ENCODE measurements at places on chromosomes 12 and 14. TPM values are rescaled to one million over a fixed set of nuclear protein-coding genes. Genes with fewer than 3 reads are reported as not detected.

The RALGAPA1 gene
- 46.4 TPM for total RNA-seq

- H3K36me3 ChIP-seq, result no peaks in the 10 kb centered on the region
- H3K4me3 ChIP-seq, result no peak overlapping the region
- DNase-seq, result no peak
Measured at GRCh38 chr12:49885118-49885517, 18.6 kb downstream of the FAIM2 start.

The PMCH gene
- not detected for total RNA-seq

The LRRIQ1 gene
- total RNA-seq, result not detected

DNA sequence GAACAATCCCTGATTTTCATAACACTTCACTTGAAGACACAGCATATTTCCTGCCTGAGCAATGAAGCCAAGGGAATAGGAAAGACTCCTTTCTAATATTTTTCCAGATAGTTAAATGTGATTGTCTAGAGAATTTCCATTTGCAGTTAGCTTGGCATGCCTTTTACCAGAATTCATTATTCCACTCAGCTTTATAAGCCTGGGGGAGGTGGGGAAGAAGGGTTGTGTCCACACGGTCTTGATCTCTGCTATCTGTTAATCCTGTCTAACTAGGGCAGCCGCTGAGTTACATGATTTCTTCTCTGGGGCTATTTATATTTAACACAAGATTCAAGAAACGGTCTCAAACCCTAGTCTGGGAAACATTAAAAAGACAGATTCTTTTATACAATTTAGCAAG lies 146.6 kb upstream of the FSCB start:
- no peak for DNase-seq
- no peaks in the 10 kb centered on the region for H3K27me3 ChIP-seq
- H3K4me3 ChIP-seq, result no peak overlapping the region
- H3K36me3 ChIP-seq, result no peaks in the 10 kb centered on the region

DNA sequence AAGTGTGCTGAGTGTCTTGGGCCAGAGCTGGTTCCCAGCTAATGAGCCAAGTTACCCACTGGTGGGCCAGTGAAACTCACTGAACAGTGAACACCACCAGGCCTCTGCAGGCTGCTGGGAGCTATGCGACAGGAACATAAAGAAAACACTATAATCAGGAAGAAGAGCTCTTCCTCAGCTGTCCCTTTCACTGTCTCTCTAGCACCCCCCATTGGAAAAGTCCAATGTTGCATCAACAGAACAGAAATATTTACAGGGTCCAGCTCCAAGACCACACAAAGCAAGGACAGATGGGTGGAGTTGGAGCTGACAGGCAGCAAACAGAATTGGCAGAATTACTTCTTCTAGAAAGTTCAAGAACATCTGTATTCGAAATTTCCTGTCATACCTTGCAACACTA lies 903.6 kb upstream of the TMEM132C start:
- H3K4me3 ChIP-seq, result no peak overlapping the region
- no peaks in the 10 kb centered on the region for H3K27me3 ChIP-seq

GRCh38 chr12:52324153-52324444 lies 2.9 kb upstream of the KRT83 start:
- DNase-seq, result no peak
- H3K27me3 ChIP-seq, result peaks cover 31% of the 10 kb centered on the region
- H3K36me3 ChIP-seq, result no peaks in the 10 kb centered on the region
- H3K4me3 ChIP-seq, result no peak overlapping the region

- H3K4me1 ChIP-seq, result peaks cover 13% of the 10 kb centered on the region
- no peak overlapping the region for H3K4me3 ChIP-seq
- peaks cover 54% of the 10 kb centered on the region for H3K27me3 ChIP-seq
- H3K27ac ChIP-seq, result no peak overlapping the region
- H3K36me3 ChIP-seq, result no peaks in the 10 kb centered on the region
Measured at GRCh38 chr12:102948941-102949352, 8.5 kb upstream of the ASCL1 start.

- H3K36me3 ChIP-seq, result no peaks in the 10 kb centered on the region
- peaks cover 11% of the 10 kb centered on the region for H3K4me1 ChIP-seq
Measured at GRCh38 chr12:67751381-67751928, 102.9 kb downstream of the DYRK2 start.
